GF-D8 (cell line): ENCODE measurements at places on chromosomes 2 and 18.

DNA sequence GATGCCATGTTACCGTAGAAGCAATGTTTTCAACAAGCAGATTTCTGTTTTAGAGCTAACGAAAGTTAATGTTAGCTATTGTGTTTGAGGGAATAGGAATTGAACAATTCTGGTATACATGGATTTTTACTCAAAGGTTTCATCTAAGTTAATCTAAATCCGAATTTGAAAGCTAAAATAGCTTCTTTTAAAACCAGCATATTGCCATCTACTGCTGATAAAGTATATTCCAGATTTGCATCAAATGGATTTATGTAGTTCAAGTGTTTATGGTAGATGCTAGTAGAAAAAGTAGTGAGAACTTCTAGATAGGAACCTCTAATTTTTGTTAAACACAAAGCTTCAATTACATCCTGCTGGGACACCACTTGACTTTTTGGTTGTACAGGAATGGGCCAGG lies 1569.5 kb upstream of the NXPH2 start:
- DNase-seq: no peak

GRCh38 chr2:106044021-106044420 lies 150.1 kb downstream of the UXS1 start:
- DNase-seq: no peak

DNA sequence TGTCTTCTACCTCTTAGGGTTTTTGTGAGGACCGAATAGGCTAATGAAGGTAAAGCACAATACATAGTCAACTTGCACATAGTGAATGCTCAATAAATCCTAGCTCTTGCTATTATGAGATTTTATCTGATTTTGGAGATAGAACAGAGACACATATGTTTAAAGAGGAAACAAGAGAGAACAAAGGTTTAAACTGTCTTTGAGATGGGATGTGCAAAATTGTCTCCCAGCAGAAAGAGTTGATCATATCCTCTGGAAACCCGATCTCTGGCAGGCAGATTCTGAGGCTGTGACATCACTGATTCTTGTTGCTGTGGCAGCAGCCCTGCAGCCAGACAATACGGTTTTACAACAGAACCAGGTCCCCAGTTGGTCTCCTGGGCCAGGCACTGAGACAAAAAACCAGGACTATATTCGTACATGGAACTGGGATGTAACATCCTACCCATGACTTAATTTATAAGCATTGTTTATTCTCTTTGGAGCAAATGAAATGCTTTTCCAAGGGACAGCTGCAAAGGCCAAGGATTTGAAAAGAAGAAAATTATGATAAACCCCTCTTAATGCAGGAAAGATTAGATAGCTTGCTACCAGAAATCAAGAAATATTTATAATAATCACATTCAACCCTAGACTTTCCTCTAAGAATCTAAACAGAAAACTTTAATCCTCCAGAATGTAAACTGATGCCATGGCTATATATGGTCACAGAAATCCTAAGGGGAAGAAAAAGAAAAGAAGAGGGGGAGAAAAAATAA lies 80.2 kb downstream of the SLC8A1 start:
- DNase-seq: no peak

DNA sequence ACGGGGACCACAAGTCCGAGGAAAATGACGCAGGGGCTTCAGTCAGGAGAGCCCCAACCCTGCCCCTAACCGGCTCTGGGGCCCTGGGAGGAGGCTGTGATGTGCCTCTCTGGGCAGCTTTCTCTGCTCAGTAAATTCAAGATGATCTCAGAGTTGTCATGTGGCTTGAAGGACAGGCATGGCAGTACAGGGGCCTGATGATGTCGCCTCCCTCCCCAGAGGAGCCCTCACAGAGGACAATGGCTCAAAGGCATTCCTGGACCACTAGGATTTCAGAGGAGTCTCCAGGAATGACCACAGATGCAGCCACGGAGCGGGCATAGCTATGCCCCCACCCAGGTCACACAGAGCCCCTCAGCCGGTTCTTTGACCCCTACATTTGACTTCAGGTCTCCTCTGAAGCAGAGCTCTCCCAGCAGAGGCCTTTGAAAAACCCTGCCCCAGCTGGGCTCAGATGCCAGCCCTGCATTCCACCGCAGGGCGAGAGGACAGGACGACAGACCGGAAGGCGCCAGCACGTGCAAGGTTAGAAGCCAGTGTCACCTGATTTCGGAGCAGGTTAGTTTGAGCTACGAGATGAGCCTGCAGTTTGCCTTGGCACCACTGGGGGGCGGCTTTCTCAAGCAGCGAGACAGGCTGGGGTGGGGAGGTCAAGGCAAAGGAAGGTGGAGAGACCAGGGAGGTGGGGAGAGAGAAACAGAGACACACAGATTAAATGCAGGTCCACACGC lies 39.2 kb downstream of the BIN1 start:
- no peak for DNase-seq

DNA sequence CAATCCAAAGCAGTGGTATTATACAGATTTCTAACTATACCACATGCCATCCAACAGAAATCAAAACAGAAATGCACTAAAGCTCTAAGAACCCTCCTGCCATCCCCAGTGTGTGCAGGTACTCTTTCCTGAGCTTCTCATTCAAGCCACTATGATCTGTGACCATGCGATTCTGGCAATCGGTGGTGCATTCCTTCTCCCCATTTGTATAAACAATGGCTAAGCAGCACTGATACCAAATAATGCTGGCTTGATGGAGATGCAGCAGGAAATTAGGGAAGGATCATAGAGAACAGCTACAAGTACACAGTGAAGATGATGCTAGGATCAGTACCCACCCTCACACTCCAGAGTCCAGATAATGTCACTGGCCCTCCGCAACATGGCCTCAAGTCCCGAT lies 51.8 kb downstream of the PPP4R1 start:
- no peak for DNase-seq

DNA sequence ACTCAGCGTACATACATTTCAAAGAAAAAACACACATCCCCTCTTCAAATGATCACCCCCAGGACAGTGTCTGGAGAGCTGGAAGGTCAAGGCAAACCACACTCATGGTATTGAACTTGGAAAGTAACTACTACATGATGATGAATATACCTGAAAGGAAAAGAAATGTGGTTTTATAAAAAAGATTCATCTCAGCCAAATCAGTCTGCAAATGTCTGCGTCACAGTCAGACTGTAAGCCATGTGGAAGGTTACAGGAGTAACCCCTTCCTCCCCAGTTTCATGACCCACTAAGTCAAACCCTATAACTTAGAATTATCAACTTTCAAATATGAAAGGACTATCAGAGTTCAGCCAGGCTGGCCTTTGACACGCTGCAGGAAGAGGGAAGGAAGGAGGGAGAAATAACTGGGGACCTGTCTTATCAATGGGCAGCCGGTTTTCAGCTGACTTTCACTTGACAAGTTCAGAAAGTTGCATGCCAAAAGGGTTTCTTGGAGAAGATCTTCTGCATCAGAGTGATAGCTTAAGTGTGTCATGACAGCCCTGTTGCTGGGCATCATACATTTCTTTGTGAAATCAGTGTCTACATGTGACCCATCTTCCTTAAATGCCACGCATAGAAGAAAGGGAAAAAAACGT lies 7.0 kb upstream of the BMP10 start:
- DNase-seq: no peak

DNA sequence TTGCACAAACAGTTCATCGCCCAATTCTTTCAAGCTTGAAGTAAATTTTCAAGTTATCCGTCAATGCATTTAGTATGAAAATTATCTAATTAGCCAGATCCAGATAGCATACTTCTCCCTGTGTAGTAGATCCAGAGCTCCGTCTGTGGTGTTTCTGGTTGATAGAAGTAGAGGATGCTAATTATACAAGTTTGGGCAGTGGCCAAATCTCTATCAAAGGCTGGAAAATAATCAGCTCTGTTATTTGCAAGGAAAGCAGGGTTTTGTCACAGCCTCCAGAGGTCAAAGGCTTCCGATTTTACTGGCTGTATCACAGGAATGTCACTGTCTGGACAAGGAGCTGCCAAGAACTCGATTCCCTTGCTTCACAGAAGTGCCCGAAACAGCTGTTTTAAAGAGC lies 28.6 kb downstream of the LRRC30 start:
- no peak for DNase-seq

- DNase-seq: no peak
These were observed 295.1 kb upstream of the RAB12 start for GRCh38 chr18:8314124-8314523.

DNA sequence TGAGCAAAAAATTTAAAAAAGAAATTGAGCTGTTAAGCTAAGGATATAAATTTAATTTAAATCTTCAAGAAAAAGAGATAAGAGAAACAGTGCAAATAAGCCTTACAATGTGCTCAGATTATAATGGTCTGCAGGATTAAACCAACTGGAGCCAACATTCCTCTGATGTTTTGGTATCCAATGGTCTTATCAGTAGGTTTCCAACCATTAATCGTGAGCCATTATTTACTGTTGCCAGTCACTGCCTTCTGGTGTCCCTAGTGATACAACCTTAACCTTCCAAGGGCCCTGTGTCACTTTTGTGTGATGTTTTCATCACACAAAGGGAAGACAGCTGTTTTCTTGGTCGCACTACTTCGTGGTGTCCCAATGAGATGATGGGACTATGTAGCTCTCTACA lies 134.5 kb upstream of the CTAGE1 start:
- no peak for DNase-seq
